ENCODE measurements at places on chromosomes 16 and 17. TPM values are rescaled to one million over a fixed set of nuclear protein-coding genes. Genes with fewer than 3 reads are reported as not detected.

GRCh38 chr16:86343796-86344585 lies 166.3 kb upstream of the FOXF1 start:
- DNase-seq, result peak; percentile 71

GRCh38 chr17:17767154-17767869 lies 69.5 kb downstream of the SREBF1 start:
- no peak for DNase-seq

DNA sequence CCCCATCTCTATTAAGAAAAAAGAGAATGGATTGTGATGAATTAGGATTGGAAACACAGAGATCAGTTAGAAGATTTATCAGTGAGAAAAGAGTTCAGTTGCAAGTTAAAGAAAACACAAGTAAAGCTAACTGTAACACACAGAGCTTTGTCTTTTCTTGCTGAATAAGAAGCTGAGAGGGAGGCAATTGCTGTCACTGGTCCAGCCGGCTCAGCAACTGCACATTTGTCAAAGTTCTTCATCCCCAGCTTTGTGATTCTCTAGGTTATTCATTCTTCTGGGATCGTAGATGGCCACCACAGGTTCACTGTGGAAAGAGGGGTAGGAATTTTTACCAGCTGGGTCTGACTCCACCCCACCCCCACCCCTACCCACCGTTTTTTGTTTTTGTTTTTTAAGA lies 615.7 kb downstream of the WWOX start:
- DNase-seq, result no peak

- DNase-seq, result peak; percentile 44
These were observed at the start of gene NTN1 for GRCh38 chr17:9021158-9021991. Gene NTN1 (plus strand): TSS chr17:9021510. CDS start chr17:9022374, 864 bp downstream.

GRCh38 chr16:67264277-67264676 lies 15.1 kb upstream of the PLEKHG4 start:
- no peak for DNase-seq

ZNRF1 gene
- 29.9 TPM for total RNA-seq

ZPBP2 gene
- not detected for total RNA-seq

PKMYT1 gene
- 10.6 TPM for total RNA-seq

MYO15A gene
- under 0.01 TPM for total RNA-seq
